ENCODE measurements at places on chromosomes 1 and 21.

GRCh38 chr1:12230549-12231275 lies 882 bp downstream of the VPS13D start:
- DNase-seq, result peak; percentile 60

- DNase-seq, result peak; percentile 39
These were observed 8.5 kb downstream of the EDN2 start for GRCh38 chr1:41475859-41476567.

DNA sequence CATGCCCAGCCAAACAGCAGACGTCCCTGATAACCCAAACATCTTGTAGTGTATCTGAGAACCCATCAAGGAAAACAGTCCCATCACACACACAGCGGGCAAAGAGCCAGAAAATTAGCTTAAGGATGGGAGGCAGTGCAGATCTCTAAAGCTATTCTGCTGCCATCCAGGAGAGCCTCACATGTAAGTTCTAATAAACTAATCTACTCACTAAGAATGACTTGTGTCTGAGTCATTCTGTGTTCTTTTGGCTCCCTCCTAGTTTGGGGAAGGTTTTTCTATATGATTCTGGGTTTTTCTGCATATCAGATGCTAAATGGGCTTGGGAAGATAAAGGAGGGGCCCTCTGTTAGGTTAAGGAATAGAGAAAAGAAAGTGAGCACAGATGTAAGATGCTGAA lies 162.8 kb downstream of the HUNK start:
- DNase-seq, result no peak

GRCh38 chr1:7869136-7869920 lies 16.5 kb upstream of the UTS2 start:
- peak; percentile 60 for DNase-seq
